ENCODE measurements at places on chromosomes 7 and 10.

GRCh38 chr10:73478636-73479035 lies 17.2 kb downstream of the PPP3CB start:
- no peak for DNase-seq

- no peak for DNase-seq
These were observed 78.0 kb upstream of the TNS3 start for GRCh38 chr7:47659664-47660462.

- DNase-seq: no peak
These were observed 67.5 kb upstream of the CCNY start for GRCh38 chr10:35268791-35269257.

GRCh38 chr10:6716516-6716915 lies 136.4 kb upstream of the PRKCQ start:
- DNase-seq: no peak

- DNase-seq: no peak
These were observed 29.1 kb upstream of the EFCAB10 start for GRCh38 chr7:105610165-105610930.

DNA sequence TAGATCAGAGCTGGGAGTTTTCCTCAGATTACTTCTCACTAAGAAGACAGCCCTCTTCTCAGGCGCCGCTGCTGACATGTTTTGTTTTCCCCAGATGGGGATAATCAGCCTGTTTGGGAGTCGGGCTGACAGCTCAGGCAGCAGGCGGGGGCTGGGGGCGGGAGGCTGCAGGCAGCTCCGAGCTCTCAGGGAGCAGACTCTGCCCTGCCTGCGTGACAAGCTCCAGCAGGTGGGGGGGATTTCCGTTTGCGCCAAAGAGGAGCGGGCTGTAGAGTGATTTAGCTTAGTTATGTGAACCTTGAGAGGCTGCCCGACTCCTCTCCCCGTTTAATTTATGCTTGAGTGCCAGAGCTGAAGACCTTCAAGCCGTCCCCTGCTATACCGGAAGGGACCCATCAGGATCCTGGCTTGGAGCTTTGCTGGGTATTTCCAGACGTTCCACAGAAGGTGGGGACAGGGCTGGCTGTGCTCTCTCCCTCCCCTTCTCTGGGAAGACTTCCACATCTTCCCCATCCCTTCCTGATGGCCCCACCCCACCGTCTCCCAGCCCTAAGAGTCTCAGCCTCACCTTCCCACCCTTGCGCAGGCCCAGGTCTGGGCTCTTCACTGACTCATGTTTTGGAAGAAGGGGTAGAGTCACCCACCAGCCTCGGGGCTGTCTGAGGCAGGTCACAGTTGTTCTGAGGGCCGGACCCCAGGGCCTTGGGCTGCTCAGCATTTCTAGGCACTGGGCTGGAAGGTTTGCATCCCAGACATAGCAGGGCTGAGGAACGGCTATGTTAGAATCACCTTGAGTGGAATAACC lies 24.7 kb upstream of the ADCYAP1R1 start:
- DNase-seq: no peak

- DNase-seq: no peak
These were observed 109.4 kb downstream of the ABLIM1 start for GRCh38 chr10:114548662-114549061.

DNA sequence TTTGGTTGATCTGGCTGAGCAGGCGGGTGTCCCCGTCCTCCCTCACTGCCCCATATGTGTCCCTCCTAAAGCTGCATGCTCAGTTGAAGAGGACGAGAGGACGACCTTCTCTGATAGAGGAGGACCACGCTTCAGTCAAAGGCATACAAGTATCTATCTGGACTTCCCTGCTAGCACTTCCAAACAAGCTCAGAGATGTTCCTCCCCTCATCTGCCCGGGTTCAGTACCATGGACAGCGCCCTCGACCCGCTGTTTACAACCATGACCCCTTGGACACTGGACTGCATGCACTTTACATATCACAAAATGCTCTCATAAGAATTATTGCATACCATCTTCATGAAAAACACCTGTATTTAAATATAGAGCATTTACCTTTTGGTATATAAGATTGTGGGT lies 26.9 kb upstream of the TRIM56 start:
- peak; percentile 58 for DNase-seq

DNA sequence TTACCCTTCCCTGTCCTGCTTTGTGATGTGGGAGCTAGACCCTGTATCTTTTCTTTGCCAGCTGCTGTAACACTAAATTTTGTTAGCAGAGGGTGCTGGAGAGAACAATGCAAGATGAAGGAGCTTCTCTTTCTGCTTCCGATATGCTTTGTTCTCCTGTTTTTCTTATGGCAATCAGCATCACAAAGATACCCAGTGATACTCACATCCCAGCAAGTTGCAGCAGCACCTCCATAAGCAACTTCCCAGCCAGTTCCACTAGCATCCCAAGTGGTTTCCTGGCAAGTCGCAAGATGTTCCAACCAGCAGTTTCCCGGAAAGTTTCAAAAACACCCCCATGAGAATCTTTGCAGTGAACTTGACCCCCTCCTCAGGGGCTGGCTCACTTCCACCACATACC lies 148.6 kb downstream of the IMMP2L start:
- no peak for DNase-seq

GRCh38 chr7:128794020-128794419 lies 2.3 kb downstream of the CCDC136 start:
- DNase-seq: no peak

GRCh38 chr10:106181501-106181900 lies 983.0 kb downstream of the SORCS1 start:
- no peak for DNase-seq
